Stimulated activated CD8-positive, alpha-beta memory T cell treated with anti-CD3 and anti-CD28 coated beads, Interleukin-7, amount 100 ng/mL, for 48 hours (primary cell): ENCODE measurements at places on chromosomes 7 and 10.

- DNase-seq: no peak
These were observed 120.1 kb upstream of the NOBOX start for GRCh38 chr7:144523621-144524020.

DNA sequence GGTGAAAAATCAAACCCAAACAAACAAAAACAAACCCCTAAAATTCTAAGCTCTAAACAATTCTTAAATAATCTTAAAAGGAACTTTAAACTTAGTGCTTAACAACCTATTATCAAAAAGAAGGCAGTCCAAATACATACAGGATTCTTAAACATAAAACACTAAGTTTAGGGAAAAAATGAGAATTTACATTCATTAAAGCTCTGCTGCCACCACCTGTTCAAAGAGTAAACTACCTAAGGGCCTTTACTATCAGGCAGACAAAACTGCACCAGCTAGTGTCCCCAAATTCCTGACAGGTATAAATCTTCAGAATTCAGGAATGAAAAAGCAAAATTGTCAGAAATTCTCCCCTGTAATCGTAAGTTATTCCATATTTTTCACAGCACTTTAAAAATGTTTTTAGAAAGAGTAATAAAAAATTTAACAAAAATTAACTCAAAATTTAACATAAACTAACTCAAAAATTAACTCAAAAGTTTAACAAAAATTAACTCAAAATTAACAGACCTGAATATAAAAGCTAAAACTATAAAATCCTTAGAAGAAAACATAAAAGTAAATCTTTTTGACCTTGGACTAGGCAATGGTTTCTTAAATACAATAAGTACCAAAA lies 55.1 kb downstream of the PDZD8 start:
- DNase-seq: no peak

- no peak for DNase-seq
These were observed 997.3 kb downstream of the LRMDA start for GRCh38 chr10:76428551-76429367.

GRCh38 chr7:18513343-18513742 lies 17.8 kb downstream of the HDAC9 start:
- DNase-seq: no peak

DNA sequence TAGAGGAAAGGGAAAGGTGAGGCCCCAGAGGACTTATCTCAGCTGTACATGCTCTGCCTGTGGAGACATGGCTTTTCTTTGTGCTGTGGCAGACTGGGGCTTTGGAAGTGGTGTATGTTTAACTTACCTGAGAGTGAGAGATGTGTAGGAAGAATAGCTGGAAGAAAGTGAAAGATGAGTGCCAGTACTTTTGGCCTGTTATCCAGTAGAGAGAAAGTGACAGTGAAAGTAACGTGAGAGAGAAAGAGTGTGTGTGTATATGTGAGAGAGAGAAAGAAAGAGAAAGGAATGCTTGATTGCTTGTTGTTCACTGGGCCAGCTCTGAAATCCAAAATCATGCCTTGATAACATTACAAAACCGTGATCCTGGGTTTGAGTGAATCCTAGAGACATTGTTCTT lies 25.5 kb downstream of the MTURN start:
- no peak for DNase-seq

- DNase-seq: no peak
These were observed 47.3 kb upstream of the NPFFR1 start for GRCh38 chr10:70331160-70331485.

DNA sequence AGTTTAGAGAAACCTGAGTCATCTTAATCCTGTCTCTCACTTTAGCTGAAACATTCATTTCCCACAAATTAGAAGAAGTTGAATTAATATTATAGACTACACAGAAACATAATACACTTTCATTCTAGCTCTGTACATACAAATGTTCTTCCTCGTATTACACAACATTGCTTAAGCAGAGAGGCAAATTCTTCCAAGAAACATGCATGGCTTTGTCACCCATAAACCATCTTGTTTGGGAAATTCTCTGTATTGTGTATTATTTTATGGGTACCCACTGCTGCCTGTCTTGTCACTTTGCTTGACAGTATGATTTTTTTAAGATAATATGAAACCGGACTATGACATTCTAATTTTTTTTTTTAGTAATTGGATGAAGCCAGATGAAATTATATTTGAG lies 104.0 kb downstream of the SRI start:
- no peak for DNase-seq

- DNase-seq: no peak
These were observed 99.2 kb upstream of the PDCD4 start for GRCh38 chr10:110772454-110773025.

GRCh38 chr7:32453341-32454011 lies 36.7 kb downstream of the LSM5 start:
- DNase-seq: no peak
